Fibroblast of the conjunctiva (primary cell): ENCODE measurements at places on chromosomes 16 and 17.
A peak's percentile ranks its signal among the peaks of the same experiment; 100 is the strongest.

- no peak for DNase-seq
Measured at GRCh38 chr16:3195975-3196374, 8.0 kb downstream of the OR1F1 start.

DNA sequence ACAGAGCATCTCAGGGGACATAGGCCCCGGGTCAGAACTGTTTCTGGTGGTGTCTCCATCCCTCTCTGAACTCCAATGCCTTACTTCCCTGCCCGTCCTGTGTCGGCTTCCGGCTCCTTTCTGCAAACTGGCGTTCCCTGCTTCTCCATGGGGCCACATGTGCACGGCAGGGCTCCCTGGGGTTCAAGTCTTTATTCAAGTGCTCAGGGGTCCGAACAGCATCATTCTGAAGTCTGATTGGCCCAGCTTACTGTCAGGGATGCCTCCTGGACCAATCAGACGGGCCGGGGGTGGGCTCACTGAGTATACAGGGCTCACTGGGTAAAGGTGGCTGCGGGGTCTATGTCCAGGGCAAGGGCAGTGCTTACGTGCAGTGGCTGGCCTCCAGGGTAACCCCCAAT, 17.1 kb downstream of the C16orf82 start:
- no peak for DNase-seq

DNA sequence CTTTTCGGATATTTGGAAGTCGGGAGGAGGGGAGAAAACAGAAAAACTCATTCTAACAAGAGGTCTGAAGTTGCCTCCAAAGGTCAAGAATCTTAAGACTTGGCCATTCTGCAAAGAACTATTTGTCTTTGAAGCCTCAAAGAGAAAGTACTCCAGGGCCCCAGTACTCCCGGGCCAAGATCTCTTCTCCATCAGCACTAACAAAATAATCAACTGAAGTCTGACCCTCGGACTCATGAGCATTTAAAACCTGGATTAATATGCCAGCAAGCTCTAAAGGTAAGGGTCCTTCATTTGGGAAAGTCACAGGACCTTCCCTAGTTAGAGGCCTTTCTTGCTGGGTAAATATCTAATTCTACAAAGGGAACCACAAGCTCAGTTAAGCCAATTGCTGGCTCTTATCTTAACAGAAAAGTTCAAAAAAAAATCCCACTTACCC, 4.5 kb downstream of the AXIN2 start:
- DNase-seq, result no peak

GRCh38 chr17:3988297-3989040, 24.2 kb upstream of the ATP2A3 start:
- DNase-seq, result no peak

DNA sequence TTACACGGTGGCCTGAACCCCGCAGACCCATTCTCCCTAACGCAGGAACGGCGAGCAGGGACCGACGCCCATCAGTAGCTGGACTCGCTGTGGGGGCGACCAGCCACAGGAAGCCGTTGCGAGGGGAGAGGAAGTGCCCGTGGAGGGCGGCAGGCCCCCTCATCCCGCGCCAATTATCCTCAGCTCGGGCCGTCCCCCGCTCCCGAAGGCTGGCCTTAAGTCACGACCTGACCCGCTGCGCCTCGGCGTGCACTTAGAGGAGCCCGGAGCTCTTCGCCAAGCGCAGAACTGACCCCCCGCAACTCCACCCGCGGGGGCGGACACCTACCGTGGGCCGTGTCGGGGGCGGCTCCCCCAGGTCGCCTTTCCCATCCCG, 401 bp downstream of the ARL16 start:
- no peak for DNase-seq

DNA sequence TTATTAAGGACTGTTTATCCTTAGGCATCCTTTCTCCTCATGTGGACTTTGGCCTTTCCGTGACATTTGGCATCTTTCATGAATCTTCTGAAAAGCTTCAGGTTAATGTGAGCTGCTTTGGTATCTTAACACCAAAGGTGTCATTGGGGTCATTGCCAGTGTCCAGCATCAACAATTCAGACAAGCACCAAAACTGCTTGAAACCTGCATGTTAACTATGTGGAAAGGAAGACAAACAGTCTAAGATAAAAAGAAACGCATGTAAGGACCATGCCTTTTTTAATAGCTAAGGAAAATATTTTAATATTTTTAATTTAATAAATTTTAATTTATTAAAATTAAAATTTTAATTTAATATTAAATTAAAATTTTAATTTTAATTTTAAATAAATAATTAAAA, 7.9 kb downstream of the ALOX12 start:
- no peak for DNase-seq

DNA sequence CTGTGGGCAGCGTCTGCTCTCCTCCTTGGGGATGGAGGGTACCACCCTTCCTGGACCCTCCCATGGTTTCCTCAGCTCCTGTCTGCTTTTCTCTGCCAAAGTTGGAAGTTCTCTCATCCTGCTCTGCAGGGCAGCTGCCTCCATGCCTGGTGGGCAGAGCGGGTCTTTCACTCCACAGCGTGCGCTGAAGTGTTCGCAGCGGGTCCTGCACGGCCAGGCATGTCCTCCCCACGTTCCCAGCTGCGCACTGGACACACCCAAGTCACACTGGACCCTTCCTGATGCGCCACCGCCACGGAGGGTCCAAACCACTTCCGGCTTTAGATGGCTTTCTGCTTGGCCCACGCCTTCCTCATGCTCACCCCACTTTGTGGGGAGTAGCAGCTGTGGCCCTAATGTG, 33.7 kb upstream of the NPTX1 start:
- DNase-seq, result no peak

DNA sequence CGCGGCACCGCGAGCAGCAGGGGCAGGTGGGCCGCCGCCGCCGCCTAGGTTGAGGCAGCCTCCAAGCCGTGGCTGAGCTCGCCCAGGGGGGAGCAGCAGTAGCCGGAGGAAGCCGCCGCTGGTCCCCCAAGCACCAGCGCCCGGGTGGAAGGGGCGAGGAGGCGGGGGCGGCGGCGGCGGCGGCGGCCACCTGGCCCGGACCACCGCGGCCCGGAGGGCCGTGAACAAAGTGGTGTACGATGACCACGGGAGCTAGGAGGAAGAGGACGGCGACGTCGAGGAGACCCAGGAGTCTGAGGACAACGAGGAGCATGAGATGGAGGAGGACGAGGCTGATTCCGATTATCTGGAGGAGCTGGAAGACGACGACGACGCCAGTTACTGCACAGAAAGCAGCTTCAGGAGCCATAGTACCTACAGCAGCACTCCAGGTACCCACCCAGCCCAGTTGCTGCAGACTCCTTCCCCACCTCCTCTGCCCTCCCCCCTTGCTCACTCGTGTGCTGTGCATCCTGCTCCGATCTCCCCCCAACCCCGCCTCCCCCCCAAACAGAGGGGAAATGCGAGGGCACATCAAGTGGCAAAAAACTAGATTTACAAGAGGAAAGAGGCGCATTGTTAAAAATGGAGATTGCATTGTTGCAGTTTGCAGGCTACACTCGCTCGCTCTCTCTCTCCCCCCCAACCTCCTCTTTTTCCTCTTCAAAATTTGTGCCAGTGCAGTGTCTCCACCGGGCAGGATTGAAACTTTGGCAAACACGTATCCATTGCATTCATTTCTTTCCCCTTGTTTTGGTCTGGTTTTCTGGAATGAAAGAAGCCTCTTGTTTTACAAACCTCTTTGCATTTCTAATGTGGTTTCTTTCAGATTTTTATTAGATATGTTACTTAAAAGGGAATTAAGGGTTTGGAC, 41.8 kb upstream of the AMZ2 start:
- no peak for DNase-seq

DNA sequence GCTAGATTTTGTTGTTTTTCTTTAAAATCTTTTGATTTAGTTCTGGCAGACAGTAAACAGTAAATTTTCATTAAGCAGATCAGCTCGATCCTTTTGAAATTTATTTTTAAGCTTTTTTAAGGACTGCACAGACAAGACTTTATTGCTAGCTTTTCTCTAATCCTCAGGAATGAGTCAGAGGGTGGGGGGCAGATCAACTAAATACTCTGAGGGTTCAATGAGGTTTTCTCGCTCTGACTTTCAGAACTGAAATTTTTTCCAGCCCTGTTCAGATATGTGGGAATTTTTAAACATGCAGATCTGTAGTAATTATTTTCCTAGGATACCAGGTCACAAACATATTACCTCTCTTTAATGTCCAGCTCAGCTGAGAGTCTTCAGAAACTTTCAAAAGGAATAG, 977.2 kb downstream of the CDH11 start:
- DNase-seq, result peak; percentile 4

- no peak for DNase-seq
Measured at GRCh38 chr17:62818526-62818925, 10.4 kb upstream of the MARCHF10 start.
